ENCODE measurements at places on chromosomes 5 and 9.

DNA sequence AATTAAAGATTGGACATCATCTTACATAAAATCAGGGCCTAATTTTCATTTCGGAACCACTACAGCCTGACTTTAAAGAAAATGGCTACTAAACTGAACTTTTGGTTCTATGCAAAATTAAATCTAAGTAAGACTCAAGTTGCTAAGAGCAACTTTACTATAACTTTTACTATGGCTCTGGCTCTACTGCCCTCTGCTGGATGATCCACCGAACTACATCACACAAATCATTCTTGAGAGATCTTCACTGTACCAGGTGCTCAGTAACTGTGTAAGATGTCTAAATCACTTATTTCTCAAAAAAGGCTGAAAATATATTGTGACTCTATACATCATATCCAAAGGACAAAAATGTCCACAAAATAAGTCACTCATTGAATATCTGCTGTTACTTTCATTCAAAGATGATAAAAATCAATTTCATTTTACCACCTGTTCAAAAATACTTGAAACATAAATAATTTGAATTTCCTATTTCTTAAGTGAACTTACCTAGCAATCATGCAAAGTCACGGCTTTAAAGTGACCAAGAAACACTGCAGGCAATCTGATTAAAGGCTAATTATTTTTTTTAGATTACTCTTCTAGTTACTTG, 13.5 kb downstream of the MOCS2 start:
- peak; percentile 63 for DNase-seq

DNA sequence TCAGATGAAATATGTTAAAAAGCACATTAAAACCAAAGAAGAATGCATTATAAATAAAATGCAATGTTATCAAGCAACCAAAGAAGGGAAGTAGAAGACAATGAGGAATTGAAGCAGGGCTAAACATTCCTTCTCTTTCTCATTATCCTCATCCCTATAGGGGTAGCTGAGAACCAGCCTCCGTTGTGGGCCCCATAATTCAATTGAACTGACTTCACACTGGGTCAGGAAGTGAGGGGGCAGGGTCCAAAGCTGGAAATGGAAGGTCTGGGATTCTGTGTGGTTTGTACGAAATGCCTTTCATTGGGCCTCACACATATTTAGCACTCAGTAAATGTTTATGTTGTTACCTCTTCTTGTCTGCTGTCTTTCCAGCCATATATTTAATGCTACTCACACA, 220.4 kb upstream of the CD180 start:
- DNase-seq, result no peak

DNA sequence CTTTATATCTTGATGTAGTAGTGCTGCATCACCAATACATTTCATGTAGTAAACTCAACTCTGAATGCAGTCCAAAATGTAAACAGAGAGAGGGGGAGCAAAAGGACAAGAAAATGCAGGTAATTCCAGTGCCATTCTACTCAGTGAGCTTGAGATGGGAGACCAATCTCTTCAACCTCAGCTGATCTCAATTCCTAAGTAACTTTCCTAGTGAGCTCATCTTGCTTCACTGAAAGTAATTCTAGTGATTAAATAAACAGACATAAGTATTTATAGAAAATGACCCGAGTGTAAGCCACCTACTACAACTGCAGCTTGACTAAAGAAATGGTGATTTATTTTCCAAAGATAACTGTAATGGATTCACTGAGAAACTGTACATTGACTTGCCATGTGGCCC, 424.5 kb downstream of the DMRT2 start:
- no peak for DNase-seq

DNA sequence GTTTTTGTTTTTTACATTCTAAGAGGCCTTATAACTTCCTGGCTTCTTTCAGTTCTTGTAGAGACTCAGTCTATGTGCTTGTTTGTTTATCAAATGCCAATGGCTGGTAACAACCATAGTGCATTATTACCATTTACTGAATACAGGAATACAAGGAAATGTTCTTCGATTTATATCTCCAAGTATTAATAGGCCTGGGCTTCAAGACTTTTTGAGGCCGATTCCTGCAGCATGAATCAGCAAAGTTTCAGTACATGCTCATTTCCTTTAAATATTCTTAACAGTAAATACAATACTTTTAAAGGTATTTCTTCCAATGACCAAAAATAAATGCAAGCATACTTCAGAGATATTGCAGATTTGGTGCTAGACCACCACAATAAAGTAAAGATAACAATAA, 535.3 kb downstream of the EFNA5 start:
- DNase-seq, result no peak

- no peak for DNase-seq
Observed at GRCh38 chr9:129306318-129306973, 128.4 kb upstream of the IER5L start.

- DNase-seq, result no peak
Observed at GRCh38 chr9:28899267-28899666, 1326.0 kb upstream of the C9orf72 start.

DNA sequence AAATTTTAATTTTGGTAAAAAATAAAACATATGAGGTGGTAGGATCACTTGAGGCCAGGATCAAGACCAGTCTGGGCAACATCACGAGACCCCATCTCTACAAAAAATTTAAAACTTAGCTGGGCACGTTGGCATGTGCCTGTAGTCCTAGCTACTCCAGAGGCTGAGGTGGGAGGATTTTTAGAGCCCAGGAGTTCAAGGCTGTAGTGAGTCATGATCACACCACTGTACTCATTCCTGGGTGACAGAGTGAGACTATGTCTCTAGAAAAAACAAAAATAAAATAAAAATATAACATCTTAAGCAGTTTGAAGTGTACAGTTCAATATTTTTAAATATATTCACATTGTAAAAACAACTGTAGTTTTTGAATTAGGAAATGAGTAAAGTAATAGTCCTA, 108.3 kb downstream of the SMIM15 start:
- no peak for DNase-seq

DNA sequence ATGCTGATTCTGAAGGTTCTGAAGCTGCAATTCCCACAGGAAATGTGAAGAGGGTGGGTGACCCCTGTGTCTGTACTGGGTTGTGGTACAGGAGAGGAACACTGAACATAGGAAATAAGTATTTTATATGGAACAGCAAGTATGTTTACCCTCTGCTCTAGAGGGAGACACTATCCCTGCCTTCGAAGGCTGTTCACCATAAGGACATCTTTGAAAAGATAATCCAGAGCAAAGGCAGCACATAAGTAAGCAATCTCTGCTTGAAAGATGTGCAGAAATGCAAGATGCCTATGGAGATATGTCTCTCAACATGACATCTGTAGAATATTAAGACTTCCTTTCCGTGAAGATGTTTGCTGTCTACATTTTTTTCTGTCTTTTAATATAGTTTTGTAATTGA, 184.4 kb upstream of the EFNA5 start:
- no peak for DNase-seq

GRCh38 chr9:97561501-97561900, 60.0 kb downstream of the TMOD1 start:
- DNase-seq, result no peak

- DNase-seq, result no peak
Observed at GRCh38 chr5:172043865-172044264, 37.4 kb upstream of the FBXW11 start.

GRCh38 chr5:92613546-92613945, 967.5 kb downstream of the NR2F1-AS1 start:
- DNase-seq, result no peak

DNA sequence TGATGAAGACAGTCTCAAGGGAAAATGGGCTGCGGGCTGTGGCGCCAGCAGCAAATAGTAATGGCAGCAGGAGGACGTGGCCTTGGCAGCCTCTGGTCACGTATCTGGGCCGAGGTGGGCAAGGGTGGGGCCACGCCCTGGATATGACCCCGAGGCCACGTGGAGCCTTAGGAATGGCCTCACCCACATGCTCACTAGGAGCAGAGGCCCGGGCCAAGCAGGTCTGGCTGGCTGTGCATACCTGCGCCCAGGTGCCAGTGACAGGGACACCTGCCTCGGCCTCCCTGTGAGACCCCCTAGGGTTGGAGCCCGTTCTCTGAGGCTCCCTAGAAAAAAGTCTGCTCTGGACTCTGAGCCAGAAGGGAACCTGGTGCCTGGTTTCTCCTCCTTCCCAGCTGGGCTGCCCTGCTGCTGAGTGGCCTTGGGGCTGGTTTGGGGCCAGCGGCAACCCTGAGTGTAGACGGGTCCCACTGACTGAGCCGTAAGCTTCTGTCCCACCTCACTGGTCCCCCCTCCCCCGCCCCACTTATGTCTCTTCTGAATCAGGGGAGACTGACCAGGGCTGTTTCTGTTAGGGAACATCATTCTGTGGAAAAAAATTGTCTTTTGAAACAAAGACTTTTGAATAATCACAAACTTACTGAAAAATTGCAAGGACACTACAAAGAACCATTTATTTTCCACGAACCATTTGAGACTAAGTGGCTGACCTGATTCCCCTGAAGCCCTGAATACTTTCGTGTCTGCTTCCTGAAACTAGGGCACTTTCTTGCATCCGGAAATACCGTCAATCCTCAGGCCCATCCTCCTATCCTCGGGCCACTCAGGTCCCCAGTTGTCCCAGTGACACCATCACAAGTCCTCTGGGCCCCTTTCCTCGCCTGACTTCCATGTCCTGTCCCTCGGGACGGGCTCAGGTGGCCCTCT, 60.8 kb downstream of the WNK2 start:
- DNase-seq, result no peak

DNA sequence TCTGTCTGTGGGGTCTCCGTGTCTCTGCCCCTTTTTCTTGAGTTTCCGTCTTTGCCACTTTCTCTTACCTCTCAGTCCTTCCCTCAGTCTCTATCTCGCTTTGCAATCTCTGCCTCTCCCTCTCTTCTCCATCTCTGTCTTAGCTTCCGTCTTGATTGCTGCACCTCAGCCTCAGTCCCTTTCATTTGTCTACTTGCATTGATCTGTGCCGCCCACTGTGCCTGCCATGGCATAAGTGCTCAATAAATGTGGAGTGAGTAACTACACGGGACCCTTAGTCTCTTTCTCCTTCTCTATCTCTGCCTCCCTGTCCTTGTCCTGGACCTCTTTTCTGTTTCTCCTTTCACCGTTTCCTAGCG, 6.6 kb downstream of the PCDHGC5 start:
- DNase-seq, result no peak
